ENCODE measurements at places on chromosomes 11 and 22.

GRCh38 chr22:41996826-41997225 lies 1.8 kb upstream of the WBP2NL start:
- no peak for DNase-seq

GRCh38 chr11:82216927-82217570 lies 516.6 kb downstream of the FAM181B start:
- no peak for DNase-seq

GRCh38 chr11:112962579-112963367 lies 1.6 kb downstream of the NCAM1 start:
- DNase-seq: no peak

DNA sequence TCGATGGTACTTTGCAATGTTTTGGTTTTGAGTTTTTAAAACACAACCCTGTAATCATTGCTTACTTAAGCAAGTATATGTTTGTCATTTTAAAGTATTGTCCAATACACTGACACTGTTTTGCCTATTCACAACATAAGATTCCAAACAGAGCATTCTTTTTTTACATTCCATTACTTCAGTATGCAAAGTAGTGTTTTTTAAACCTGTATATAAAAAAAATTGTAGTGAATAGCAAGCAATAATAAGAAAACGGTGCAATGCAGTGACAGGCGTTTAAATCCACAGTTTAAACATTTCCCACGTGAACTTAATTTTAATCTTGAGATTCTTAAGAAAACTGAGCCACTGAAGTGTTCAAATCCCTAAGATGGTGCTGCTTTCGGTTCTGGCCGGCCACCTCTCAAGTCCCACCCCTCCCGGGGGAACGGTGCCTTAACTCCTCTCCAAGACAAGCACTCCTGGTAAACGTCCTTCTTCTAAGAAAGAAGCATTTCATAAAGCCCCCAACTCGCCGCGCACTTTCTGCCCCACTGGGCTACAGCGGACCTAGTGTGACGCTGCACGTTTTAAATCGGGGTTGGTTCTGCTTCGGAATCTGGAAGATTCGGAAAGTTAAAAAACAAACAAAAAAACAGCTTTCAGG lies 2.9 kb downstream of the PGR start:
- no peak for DNase-seq

- DNase-seq: no peak
Observed at GRCh38 chr11:16876053-16876752, 137.8 kb downstream of the C11orf58 start.

- DNase-seq: no peak
Observed at GRCh38 chr22:40602231-40602630, 34.3 kb downstream of the MRTFA start.

DNA sequence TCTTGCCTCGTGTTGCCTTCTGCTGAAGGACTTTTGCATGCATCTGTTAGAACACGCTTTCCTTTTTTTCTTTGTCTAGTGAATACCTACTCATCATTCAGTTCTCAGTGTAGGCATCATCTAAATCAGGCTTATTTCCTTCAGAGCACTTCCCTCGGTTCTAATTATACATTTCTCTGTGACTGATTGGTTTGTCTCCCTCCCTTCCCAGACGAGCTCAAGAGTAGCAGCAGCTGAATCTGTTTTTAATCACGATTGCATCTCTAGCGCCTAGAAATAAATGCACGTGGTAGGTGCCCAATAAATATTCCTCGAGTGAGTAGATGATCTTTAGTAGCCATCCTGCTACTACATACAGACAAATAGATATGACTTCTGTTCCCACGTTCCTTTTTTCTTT lies 6.3 kb downstream of the CEP164 start:
- DNase-seq: no peak

GRCh38 chr22:44406341-44407170 lies 91.5 kb downstream of the RTL6 start:
- no peak for DNase-seq

DNA sequence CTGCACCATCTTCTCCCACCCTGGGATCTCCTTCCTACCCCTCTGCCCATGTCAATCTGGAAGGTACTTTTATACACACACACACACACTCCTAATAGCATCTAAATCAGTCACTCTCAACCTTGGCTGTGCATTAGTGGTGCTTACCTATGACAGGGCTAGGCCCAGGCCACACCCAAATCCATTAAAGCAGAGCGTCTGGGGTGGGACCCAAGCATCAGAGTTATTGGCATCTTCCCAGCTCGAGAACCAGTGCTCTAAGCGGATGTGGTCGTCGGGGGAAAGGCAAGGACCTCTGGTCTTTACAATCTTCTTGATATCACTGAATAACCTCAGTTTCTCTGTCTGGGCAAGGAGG lies 194.6 kb downstream of the TRIM29 start:
- DNase-seq: no peak

DNA sequence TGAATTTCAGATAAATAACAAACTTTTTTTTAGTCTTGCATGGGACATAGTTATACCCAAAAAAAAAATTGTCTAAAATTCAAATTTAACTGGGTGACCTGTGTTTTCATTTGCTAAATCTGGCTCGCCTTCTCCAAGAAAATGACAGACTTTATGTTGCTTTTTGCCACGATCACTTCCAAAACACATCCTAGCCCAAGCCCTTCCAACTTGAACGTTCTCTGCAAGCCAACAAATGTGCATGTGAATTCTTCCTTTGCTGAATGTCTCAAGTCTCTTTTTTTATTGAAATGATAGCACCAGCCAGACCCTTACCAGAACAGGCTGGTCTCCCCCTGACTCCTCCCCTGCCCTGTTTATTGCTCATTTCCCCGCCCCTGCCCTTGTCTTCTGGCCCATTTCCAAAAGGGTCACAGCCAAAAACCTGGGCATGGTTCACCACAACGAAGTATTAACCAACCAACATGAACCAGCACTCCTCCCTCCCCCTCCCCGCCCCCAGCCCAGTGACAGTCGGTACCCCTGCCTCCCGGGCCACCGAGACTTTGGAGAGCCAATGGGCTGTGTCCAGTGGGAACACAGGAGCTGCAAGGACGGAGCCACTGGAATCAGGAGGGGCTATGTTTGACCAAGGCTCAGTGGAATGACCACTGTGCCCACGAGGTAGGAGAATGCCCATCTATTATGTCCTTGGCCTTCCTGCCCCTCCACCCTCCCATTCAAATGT lies 63.2 kb downstream of the BTG4 start:
- no peak for DNase-seq

- peak; percentile 25 for DNase-seq
Observed at GRCh38 chr11:10204021-10204420, 90.0 kb downstream of the SBF2 start.

GRCh38 chr22:39729141-39729934 lies 158.8 kb downstream of the CACNA1I start:
- no peak for DNase-seq

- no peak for DNase-seq
Observed at GRCh38 chr11:69958308-69958707, 119.8 kb upstream of the ANO1 start.

DNA sequence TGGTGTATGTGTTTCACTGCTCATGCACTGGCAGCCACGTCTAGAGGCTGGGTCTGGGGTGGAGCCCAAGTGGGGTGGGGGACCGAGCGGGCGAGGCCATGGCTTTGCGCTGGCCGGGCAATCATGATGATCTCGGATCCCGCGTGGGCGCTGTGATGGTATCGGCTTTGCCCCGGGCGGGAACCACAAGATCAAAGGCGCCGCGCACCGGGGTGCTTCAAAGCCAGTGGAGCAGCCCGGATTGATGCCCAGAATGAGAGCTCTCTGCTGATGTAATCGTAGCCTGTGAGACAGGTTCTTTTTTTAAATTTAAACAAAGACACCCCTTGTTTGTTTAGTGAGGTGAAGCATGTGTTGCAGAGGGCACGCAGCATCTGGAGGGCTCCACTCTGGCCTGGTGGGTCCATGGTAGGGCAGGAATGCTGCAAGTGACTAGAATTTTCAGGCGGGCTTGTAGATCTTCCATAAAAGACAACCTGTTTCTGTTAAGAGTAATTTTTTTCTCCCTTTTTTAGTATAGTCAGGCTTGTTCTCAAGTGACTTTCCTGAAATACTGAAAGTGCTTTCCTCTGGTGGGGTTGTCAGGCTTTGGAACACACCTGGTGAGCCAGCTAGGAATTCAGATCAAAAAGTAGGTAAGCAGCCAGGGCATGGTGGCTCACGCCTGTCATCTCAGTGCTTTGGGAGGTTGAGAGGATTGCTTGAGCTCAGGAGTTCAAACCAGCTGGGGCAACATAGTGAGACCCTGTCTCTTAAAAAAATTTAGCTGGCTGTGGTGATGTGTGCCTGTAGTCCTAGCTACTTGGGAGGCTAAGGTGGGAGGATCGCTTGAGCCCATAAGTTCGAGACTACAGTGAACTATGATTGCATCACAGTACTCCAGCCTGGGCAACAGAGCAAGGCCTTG lies 40.7 kb downstream of the ZNRF3 start:
- no peak for DNase-seq

DNA sequence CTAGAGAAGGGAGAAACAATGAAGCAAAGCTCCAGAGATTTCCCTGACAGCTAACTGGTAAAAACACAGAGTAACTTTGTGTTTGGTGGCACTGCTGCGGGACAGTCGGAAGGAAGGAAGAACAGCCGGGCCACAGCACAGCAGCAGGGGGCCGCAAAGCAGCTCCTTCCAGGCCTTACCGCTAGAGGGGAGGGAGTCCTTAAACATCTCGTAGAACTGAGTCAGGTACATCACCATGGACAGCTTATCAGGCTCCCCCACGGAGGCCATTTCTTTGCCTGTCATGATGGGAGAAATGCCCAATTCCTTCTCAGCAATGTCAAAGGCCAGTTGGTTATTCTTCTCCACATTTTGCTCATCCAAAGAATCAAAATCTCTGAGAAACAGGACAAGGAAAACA lies 114.6 kb upstream of the BID start:
- DNase-seq: no peak

GRCh38 chr22:38788846-38789245 lies 5.1 kb downstream of the DNAL4 start:
- DNase-seq: no peak

- DNase-seq: no peak
Observed at GRCh38 chr11:105592035-105592434, 17.8 kb upstream of the GRIA4 start.

GRCh38 chr11:16926883-16927626 lies 87.2 kb downstream of the PLEKHA7 start:
- no peak for DNase-seq

- no peak for DNase-seq
Observed at GRCh38 chr22:30747493-30747892, 52.8 kb downstream of the OSBP2 start.

GRCh38 chr22:36913427-36914389 lies at the start of gene CSF2RB:
TSS of gene CSF2RB (plus strand) at chr22:36913628. CDS start at chr22:36922208, 8,580 bp downstream.
- peak; percentile 97 for DNase-seq

GRCh38 chr11:26095340-26095739 lies 236.6 kb upstream of the ANO3 start:
- DNase-seq: no peak

GRCh38 chr22:39254789-39255298 lies 10.1 kb upstream of the PDGFB start:
- DNase-seq: no peak

DNA sequence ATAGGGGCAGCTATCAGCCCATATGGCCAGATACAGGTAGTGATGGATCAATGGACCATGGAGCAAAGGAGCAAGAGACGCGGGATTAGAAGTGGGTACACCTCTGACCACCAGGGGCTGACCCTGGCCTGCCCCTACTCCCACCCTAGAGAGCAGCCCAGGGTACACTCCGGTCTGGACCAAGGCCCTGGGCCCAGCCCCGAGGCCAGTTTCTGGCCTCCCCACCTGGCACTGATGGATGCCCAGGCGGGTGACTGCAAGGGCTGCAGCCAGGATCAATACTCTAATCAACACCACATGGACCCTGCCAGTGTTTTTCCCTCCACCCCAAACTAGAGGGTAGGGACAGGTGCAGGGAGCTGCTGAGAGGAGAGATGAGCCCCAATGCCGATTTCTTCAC lies 74.1 kb upstream of the NECTIN1 start:
- DNase-seq: no peak

GRCh38 chr11:126414615-126415014 lies 59.1 kb downstream of the ST3GAL4 start:
- no peak for DNase-seq

GRCh38 chr11:69307421-69307820 lies 13.5 kb downstream of the MYEOV start:
- no peak for DNase-seq

- DNase-seq: no peak
Observed at GRCh38 chr11:133619397-133619796, 87.1 kb upstream of the OPCML start.

Measured in Kasumi-1 (cell line).